ENCODE measurements at places on chromosomes 7 and 10. TPM values are rescaled to one million over a fixed set of nuclear protein-coding genes. Genes with fewer than 3 reads are reported as not detected.
A peak's percentile ranks its signal among the peaks of the same experiment; 100 is the strongest.

DNA sequence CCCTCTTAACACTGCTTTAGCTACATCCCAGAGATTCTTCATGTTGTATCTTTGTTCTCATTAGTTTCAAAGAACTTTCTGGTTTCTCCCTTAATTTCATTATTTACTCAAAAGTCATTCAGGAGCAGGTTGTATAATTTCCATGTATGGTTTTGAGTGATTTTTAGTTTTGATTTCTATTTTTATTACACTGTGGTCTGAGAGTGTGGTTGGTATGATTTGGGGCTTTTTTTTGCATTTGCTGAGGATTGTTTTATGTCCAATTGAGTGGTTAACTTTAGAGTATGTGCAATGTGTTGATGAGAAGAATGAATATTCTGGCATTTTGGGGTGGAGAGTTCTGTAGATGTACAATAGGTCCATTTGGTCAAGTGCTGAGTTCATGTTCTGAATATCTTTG is 37.9 kb upstream of the CAPZA2 start:
- no peak for DNase-seq
- no peak overlapping the region for H3K27ac ChIP-seq
- no peaks in the 10 kb centered on the region for H3K4me1 ChIP-seq
- H3K4me3 ChIP-seq, result no peak overlapping the region

DNA sequence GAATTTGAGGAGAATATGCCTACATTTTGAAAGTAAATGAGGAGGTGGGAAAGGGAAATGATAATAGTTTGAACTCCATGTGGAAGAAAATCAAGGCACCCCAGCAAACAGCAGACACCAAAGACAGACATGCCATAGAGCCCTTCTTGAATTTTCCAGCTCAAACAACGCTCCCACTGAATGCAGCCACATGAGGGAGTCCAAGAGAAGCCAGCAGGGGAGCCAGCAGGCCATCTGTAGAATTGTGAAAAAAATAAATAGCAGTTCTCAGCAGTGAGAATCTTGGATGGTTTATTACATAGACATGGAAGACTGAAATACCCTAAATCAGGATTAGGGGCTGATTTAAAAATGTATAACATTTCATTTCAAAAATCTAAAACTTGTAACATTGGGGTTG is 1567.3 kb upstream of the LRRTM3 start:
- H3K27me3 ChIP-seq, result no peaks in the 10 kb centered on the region
- H3K4me3 ChIP-seq, result no peak overlapping the region
- H3K36me3 ChIP-seq, result no peaks in the 10 kb centered on the region
- no peak overlapping the region for H3K27ac ChIP-seq
- DNase-seq, result no peak
- H3K4me1 ChIP-seq, result no peaks in the 10 kb centered on the region

- no peak for DNase-seq
- H3K4me3 ChIP-seq, result peak overlapping the region; percentile 52
- H3K36me3 ChIP-seq, result no peaks in the 10 kb centered on the region
These were observed 47.8 kb downstream of the INSIG1 start for GRCh38 chr7:155345490-155345889.

DNA sequence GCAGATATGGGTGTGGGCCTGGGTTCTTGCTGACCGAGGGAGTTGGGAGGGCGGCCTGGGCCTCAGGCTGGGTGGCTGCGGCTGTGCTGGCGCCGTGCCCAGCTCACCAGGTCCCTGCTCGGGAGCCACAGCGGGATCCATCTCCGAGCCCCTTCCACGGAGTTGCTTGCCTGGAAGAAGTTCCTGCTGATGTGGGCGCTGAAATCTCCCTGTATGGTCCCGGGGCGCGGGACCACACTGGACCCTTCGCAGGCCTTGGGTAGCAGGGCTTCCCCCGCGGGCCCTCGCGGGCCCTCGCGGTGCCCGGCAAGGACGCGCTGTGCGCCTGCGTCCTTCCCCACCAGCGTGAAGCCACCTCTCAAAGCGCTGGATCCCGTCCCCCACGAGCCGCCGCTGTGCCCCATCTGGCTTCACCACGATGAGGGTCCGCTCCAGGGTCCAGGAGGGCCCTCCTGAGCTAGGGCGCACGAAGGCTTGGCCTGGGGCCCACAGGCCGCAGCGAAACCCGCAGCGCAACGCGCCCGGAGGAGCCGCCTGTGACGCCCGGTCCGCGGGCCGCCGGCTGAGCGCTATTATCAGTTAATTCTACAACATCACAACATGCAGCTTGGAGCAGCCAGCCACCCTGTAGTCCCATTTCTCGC is 31.5 kb downstream of the RAB19 start:
- no peak overlapping the region for H3K4me3 ChIP-seq
- H3K27me3 ChIP-seq, result no peaks in the 10 kb centered on the region
- H3K36me3 ChIP-seq, result no peaks in the 10 kb centered on the region
- H3K4me1 ChIP-seq, result no peaks in the 10 kb centered on the region
- no peak overlapping the region for H3K27ac ChIP-seq

- H3K4me1 ChIP-seq, result peaks cover 5% of the 10 kb centered on the region
- H3K4me3 ChIP-seq, result no peak overlapping the region
- H3K27me3 ChIP-seq, result no peaks in the 10 kb centered on the region
These were observed 70.5 kb upstream of the ABI1 start for GRCh38 chr10:26931223-26931622.

- no peak overlapping the region for H3K27ac ChIP-seq
- DNase-seq, result no peak
- H3K27me3 ChIP-seq, result no peaks in the 10 kb centered on the region
These were observed 45.0 kb downstream of the PANK1 start for GRCh38 chr10:89600041-89600440.

GRCh38 chr10:47418966-47419365 is 34.9 kb upstream of the ZNF488 start:
- H3K36me3 ChIP-seq, result no peaks in the 10 kb centered on the region
- no peak for DNase-seq
- H3K4me1 ChIP-seq, result no peaks in the 10 kb centered on the region
- H3K27ac ChIP-seq, result no peak overlapping the region
- no peaks in the 10 kb centered on the region for H3K27me3 ChIP-seq

DNA sequence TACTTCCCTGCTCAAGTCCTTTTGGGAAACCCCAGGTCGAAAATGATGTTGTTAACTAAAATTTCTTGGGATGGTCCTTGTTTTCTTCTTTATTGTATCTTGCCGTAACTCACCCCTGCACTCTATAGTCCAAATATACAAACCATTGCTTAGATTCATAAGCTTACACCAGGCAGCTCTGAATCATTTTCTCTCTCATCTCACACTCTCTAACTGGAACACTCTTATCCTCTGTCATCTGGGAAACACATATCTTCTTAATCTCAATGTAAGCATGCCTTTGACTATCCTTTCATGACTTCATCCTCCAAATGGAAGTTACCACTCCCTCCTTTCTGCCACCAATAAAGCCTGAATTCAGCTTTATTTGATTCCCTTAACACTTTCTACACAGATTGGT is 175.8 kb upstream of the ANK3 start:
- H3K4me1 ChIP-seq, result no peaks in the 10 kb centered on the region
- H3K27me3 ChIP-seq, result no peaks in the 10 kb centered on the region
- H3K27ac ChIP-seq, result no peak overlapping the region
- no peak overlapping the region for H3K4me3 ChIP-seq

GRCh38 chr7:21426286-21427181 is 1.3 kb upstream of the SP4 start:
- no peak for DNase-seq
- H3K36me3 ChIP-seq, result no peaks in the 10 kb centered on the region
- no peaks in the 10 kb centered on the region for H3K27me3 ChIP-seq
- H3K4me1 ChIP-seq, result peaks cover 42% of the 10 kb centered on the region
- H3K27ac ChIP-seq, result peak overlapping the region; percentile 62

DNA sequence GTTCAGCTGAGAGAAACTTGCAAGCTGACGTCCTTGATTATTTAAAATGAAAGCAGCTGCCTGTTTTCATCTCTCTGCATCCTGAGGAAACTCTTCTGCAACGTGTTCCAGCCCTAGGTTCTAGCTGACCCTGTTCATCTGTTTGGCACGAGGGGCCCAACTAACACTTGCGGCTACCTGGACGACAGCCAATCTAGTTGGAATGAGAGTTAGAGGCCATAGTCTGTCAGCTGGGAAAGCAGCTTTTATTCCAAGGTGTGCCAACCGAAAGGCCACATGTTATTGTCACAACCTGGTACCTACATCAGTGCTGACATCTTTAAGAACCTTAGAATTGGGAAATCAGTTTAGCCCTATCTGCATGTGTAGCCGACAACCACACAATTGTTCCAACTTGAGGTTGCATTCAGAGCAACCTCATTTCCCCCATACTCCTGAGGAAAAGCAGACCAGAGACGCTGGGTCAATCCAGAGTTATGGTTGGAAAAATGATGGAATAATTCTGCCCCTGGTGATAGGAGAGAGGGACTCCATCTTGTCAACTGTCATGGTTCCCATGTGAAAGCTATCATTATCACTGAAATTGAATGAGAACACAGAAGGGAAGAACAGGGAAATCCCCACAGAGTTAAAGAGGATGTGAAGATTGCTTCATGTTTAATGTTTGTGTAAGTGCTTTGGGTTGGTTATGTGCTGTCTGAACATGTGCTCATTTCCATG is 121.6 kb downstream of the EGFR start:
- no peaks in the 10 kb centered on the region for H3K36me3 ChIP-seq
- H3K4me1 ChIP-seq, result no peaks in the 10 kb centered on the region
- no peak for DNase-seq
- H3K27me3 ChIP-seq, result peaks cover 2% of the 10 kb centered on the region

- H3K4me1 ChIP-seq, result no peaks in the 10 kb centered on the region
- H3K36me3 ChIP-seq, result no peaks in the 10 kb centered on the region
- no peak for DNase-seq
- H3K27ac ChIP-seq, result no peak overlapping the region
These were observed 261.3 kb upstream of the MEOX2 start for GRCh38 chr7:15947754-15948153.

- H3K27me3 ChIP-seq, result no peaks in the 10 kb centered on the region
- no peak overlapping the region for H3K27ac ChIP-seq
- H3K36me3 ChIP-seq, result no peaks in the 10 kb centered on the region
- H3K4me3 ChIP-seq, result no peak overlapping the region
- no peak for DNase-seq
These were observed 26.8 kb downstream of the ELFN1 start for GRCh38 chr7:1696671-1697498.

DNA sequence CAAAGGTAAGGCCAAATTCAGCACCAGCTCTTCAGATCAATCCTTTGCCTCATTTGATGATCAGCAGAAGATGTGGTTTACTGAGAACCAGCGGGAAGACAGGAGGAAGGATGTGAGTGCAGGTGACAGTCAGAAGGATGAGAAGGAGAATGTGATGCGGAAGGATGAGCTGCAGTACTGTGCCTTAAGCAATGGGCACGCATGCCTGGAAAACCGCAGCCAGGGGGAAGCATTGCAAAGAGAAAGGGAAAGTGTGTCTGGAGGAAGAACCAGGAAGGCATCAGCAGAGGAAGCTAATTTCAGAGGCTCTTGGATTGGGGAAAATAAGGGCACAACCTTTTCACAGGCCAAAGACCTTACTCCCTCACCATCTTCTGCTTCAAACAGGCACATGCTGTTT is 25.7 kb downstream of the C10orf71 start:
- no peaks in the 10 kb centered on the region for H3K4me1 ChIP-seq
- H3K4me3 ChIP-seq, result no peak overlapping the region
- no peak overlapping the region for H3K27ac ChIP-seq
- H3K27me3 ChIP-seq, result no peaks in the 10 kb centered on the region

DNA sequence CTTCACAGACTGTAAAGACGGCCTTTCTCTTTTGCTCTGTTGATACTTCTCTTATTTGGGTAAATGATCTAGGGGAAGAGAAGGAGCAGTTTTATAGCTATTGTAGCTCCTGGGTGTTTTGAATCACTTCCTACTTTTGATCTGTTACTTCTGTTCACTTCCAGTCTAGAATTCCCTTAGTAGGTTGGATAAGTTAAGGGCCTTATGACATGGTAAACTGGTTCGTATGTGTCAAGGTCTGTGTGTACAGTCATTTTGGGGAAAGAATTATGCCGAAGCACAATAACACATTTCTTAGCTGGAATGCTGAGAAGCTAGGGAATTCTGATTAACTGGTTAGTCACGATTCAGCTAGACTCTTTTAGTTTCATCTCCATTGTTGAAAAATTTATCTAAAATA is 8.1 kb downstream of the DENND10 start:
- no peak for DNase-seq
- no peaks in the 10 kb centered on the region for H3K27me3 ChIP-seq
- H3K36me3 ChIP-seq, result peaks cover 60% of the 10 kb centered on the region
- no peak overlapping the region for H3K27ac ChIP-seq
- H3K4me1 ChIP-seq, result no peaks in the 10 kb centered on the region
- no peak overlapping the region for H3K4me3 ChIP-seq

DNA sequence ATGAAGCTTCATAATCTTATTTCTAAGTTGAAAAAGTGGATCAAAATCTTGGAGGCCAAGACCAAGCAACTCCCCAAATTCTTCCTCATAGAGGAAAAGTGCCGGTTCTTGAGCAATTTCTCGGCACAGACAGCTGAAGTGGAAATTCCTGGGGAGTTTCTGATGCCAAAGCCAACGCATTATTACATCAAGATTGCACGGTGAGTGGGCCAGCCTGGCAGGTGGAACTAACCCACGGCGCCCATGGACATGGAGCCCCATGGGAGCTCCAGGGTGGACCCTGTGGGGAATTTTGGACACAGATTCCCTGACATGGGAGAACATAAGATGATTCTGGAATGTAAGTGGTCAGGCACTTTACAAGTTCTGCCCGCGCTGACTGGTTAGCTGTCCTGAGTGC is 125.9 kb downstream of the TRRAP start:
- H3K4me3 ChIP-seq, result no peak overlapping the region
- H3K27ac ChIP-seq, result no peak overlapping the region
- H3K27me3 ChIP-seq, result no peaks in the 10 kb centered on the region
- no peak for DNase-seq

DNA sequence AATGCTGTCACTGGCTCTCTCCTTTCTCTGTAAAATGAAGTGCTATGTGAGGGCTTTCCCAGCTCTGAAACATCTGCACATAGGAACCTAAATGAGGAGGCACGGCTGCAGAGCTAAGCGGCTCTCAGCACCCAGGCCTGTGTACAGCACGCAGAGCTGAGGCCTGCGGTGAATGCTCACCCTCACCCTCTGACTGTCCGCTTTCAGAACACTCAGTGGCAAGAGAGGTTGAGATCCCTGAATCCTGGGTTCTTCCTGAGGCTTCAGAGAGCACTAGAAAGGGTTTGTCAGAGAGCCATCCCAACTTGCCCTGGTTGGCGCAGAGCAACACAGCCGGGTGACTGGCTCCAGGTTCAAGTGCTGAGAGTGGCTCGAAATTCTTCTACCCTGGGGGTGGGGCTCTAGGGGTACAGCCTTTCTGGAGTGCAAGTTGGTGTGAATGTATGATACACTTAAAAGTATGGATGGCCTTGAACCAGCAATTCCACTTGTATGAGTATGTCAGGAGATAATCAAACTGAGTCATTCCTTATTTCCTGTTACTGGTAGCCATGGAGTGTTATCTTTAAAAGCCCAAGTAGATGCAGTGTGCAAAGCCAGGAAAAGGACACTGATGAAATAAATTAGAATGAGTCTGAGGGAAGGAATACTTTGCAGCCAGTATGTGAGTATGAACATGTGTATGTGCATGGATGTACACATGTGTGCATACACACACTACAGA is 1.7 kb upstream of the CCDC201 start:
- no peak overlapping the region for H3K27ac ChIP-seq
- no peaks in the 10 kb centered on the region for H3K4me1 ChIP-seq
- no peak overlapping the region for H3K4me3 ChIP-seq
- H3K27me3 ChIP-seq, result no peaks in the 10 kb centered on the region

GIMAP2 gene
- total RNA-seq, result 95.1 TPM

PHKG1 gene
- total RNA-seq, result 8.2 TPM

SUN3 gene
- total RNA-seq, result not detected

PAX2 gene
- not detected for total RNA-seq

IFT22 gene
- 1.0 TPM for total RNA-seq

IRF5 gene
- 13.5 TPM for total RNA-seq

ANK3 gene
- 32.6 TPM for total RNA-seq

UPF2 gene
- 29.9 TPM for total RNA-seq

LRRC4 gene
- total RNA-seq, result not detected

NFE2L3 gene
- 10.9 TPM for total RNA-seq

SLC16A9 gene
- total RNA-seq, result 0.42 TPM

DYDC2 gene
- total RNA-seq, result not detected
